ENCODE measurements at places on chromosomes 4 and X. TPM values are rescaled to one million over a fixed set of nuclear protein-coding genes. Genes with fewer than 3 reads are reported as not detected.

The PFKFB1 gene
- 0.30 TPM for total RNA-seq

DNA sequence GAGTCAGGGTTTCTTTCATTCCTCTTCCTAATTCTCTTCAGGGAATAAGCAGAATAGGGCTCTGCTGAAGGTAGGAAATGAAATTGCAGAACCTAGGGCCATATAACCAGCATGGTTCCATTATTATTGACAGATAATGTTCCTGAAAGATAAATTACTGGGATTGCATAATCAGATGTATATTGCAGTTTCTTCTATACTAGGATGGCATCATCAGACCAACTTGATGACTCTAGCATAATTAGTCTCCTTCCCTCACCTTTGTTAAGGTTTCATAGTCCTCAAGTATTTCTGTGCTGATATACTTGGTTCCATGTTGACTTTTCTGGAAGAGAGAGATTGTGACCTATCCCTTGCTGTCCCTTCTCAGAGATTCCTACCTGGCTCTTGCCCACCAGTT lies 492.3 kb upstream of the LCORL start:
- no peak for DNase-seq

The ARR3 gene
- not detected for total RNA-seq

The GPRASP1 gene
- 27.3 TPM for total RNA-seq

GRCh38 chr4:147840838-147841738 lies 109.2 kb downstream of the ARHGAP10 start:
- no peak for DNase-seq

The CXCL11 gene
- total RNA-seq = 0.45 TPM

The TMPRSS11A gene
- total RNA-seq = not detected

- DNase-seq = no peak
Measured at GRCh38 chrX:68631336-68631735, 16.1 kb upstream of the STARD8 start.

DNA sequence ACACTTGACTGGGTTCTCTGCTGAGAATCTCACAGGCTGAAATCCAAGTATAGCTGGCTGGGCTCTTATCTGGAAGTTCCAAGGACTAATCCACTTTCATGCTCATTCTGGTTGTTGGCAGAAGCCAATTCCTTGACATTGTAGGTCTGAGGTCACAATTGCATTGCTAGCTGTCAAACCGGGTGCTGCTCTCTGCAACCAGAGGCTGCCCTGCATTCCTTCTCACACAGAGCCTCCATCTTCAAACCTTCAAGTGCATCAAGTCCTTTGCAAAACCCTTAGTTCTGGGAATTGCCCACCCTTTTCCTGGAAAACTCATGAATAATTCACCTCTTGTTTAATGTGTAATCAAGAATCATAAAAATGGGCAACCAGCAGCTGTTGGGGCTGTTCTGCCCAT lies 404.2 kb downstream of the KCNIP4 start:
- no peak for DNase-seq

- DNase-seq = no peak
Measured at GRCh38 chr4:102687982-102688433, 72.8 kb downstream of the MANBA start.

- DNase-seq = no peak
Measured at GRCh38 chr4:183449193-183449882, 4.9 kb downstream of the CDKN2AIP start.

- no peak for DNase-seq
Measured at GRCh38 chr4:15164571-15164970, 162.3 kb downstream of the CPEB2 start.

DNA sequence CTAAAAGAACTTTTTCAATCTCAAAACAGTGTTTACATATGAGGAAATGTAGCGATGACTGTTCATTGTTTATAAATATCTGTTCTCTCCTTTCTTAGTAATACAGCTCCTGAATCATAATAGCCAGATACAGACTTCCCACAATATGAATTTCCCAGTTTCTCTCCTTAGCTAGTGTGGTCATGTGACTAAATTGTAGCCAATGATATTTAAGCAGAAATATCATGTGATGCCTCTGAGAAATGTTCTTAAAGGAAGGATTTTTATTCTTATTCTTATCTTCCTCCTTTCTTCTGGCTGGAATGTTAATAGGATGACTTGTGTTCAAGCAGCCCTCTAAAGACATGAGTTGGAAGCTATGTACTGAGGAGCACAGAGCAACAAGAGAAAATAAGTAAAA lies 383.7 kb upstream of the ATOH1 start:
- no peak for DNase-seq

DNA sequence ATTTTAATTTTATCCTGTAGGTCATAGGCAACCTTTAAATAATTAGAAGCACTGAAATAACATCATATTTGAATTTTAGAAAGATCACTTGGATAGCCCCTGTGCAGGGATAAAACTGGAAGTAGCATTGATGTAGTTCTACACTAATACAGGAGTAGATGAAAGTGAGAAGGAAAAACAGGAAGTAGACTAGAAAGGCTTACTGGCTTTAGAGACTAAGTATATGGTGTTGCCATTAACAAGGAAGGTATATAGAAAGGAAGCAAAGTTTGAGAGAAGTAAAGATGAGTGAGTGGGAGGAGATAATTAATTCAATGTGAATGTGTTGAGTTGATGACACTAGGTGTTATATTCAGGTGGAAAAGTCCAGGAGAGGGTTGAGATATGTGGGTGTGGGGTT lies 73.1 kb upstream of the EPGN start:
- no peak for DNase-seq

DNA sequence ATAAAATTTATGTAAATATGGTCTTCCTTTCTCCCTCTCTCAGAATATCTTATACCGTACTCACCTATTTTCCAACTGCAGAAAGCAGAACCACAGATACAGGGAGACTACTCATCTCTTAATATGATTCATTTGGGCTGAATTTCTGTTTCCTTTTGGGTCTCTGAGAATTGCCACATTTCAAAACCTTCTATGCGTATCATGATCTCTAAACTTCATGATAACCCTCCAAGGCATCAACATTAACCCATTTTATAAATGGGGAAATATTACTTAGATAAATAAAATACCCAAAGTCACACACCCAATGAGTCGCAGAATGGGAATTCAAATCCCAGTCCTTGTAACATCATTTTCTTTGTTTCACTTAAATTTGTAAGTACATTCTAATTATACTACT lies 16.6 kb upstream of the PRDM8 start:
- no peak for DNase-seq

DNA sequence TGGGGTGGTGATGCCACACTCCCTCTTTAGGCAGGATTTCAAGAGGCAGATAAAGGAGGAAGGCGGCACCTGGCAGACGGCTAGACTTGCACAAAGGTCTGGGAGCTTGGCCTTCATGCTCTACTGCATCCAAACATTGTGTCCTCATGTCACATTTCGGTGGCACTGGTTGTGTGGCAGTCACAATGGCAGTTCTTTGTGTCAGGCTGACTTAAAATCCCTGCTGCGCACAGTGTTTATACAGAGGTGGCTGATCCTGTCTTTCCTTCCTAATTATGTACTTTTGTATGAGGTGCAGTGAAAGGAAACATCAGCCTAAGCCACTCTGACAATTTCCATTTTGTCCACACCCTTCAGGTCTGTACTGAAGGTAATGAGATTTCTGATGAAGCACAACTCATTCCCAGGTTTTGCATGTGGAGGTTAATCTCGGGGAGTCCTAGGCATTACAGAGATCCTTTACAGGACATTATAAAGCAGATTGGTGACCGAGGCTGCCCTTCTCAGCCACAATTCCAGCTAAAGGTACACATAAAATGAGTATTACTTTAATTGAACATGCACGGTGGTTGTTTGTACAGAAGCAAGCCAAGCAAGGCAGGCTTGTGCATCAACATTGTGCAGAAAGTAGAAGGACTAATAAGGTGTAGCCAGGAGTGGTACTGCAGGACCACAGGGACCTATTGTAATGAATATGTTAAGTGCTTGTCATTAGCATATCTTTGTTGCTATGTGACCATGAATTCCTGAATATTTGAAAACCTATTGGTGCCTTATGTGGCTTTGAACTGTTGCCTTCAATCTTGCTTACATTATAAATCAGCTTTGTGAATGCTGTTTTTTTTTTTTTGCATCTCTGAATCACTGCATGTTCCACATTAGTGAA lies 147.6 kb downstream of the STK32B start:
- no peak for DNase-seq

The CXCL1 gene
- total RNA-seq = 2.4 TPM

GRCh38 chr4:47031751-47032404 lies 511 bp downstream of the GABRB1 start:
- no peak for DNase-seq

GRCh38 chr4:42296196-42296595 lies 101.1 kb upstream of the SHISA3 start:
- DNase-seq = no peak

The CFAP299 gene
- not detected for total RNA-seq

GRCh38 chr4:186298031-186298647 lies 32.1 kb downstream of the F11 start:
- no peak for DNase-seq

- peak; percentile 42 for DNase-seq
Measured at GRCh38 chr4:155572106-155572703, 94.4 kb upstream of the GUCY1A1 start.

The PAGE2 gene
- total RNA-seq = not detected

- DNase-seq = no peak
Measured at GRCh38 chrX:148940411-148940996, 440.1 kb downstream of the AFF2 start.

The AWAT2 gene
- total RNA-seq = not detected

The DCAF12L1 gene
- total RNA-seq = not detected

The PRAF2 gene
- 37.7 TPM for total RNA-seq

DNA sequence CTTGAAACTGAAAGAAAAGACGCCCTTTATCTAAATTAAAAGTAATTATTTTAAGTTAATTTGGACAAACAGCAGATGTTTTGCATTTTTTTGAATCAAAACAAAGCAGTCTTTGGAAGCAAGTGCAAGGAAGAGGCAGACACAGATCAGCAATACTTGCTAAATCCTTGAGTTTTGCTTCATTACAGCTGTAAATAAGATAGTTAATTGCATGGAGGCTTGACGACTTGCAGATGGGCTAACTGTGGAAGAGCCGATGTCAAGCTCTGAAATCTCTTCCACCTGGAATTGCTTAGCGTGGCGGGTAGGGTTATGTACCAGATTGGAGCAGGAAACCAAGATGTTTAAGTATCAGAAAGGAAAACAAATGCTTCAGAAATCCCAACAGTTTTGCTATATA lies 148.8 kb downstream of the POLA1 start:
- DNase-seq = no peak

DNA sequence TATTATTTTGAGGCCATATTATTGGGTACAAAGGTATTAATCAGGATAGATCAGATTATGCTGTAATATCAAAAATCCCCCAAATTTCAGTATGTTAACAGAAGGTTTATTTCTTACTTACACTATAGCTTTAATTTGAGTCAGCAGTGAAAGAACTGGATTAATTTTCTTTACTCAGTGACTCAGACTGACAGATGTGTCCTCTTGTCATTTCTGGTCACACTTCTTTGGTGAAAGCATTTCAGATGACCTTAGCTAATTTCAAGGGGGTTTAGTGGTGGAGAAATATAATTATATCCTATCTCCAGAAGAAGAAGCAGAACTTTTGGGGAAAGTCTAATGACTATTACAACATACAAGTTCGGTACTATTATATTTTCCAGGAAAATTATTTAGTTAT lies 12.4 kb downstream of the DDIT4L start:
- DNase-seq = no peak

DNA sequence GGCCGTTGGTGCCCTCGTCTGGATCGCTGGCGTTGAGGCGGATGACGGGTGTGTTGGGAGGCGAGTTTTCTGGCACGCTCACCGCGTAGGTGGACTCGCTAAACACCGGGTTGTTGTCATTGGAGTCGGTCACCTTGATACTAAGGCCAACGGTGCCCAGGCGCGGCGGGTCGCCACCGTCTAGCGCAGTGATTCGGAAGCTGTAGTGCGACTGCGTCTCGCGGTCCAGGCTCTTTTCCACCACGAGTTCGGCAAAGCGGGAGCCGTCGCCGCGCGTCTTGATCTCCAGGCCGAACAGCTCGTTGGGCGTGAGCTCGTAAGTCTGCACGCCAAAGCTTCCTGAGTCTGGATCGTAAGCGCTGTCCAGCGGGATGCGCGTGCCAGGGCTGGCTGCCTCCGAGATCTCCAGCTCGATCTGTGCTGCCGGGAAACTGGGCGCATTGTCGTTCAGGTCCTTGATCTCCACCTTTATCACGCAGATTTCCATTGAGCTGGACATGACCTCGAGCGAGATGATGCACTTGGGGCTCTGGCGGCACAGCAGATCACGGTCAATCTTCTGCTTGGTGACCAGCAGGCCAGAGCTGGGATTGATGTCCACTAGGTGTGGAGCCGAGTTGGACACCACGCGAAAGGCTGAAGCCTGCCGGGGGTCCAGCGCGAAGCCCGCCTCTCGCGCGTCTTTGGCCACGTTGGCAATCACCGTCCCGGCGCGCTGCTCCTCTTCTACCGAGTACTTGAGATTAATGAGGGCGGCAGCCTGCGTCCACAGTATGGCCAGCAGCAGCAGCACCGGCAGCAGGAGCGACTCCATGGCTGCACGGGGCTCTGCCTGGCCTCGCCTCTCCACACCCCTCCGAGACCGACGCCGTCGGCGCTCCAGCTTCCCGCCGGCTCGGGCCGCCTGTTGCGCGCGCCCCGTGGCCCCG lies 2.0 kb downstream of the PCDH19 start:
- DNase-seq = no peak

GRCh38 chrX:119101168-119101567 lies 26.4 kb downstream of the KIAA1210 start:
- DNase-seq = no peak

The DTHD1 gene
- total RNA-seq = 1.0 TPM

GRCh38 chr4:16289897-16290554 lies 63.8 kb upstream of the TAPT1 start:
- DNase-seq = no peak

The PDLIM3 gene
- 805 TPM for total RNA-seq

The ARHGAP10 gene
- 57.3 TPM for total RNA-seq

The RASGEF1B gene
- total RNA-seq = 19.2 TPM

- DNase-seq = peak; percentile 52
Measured at GRCh38 chrX:2967998-2968909, 38.1 kb upstream of the ARSH start.

DNA sequence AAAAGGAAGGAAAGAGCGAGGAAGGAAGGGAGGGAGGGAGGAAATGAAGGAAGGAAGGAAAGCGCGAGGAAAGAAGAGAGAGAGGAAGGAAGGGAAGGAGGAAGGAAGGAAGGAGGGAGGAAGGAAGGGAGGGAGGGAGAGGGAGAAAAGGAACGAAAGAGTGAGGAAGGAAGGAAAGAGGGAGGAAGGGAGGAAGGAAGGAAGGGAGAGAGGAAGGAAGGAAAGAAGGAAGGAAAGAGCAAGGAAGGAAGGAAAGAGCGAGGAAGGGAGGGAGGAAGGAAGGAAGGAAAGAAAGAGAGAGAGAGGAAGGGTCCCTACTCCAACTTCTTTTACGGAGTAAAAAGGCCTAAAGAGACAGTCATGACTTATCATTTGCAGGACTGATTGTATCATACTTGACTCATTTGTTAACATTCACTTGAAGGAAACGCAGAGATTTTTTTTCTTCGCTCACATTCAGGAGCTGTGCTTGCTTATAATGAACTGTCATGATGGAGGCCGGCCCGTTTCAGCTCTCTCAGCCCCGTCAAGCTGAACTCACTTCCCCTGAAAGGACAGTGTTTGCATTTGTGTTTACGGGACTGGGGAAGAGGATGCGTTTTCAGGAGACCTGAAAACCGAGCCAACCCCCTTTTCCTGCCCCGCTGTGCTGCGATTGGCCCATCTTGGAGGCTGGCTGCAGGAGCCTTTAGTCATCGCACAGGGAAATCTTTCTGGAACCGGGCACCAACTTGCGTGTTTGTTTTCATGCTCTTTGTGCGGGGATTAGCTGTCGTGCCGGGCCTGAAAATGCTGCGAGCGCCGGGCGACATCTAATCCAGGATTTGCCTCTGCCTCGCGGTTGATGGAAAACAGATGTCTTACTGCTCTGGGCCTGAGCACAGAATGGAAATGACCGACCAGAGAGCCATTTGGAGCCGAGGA lies 17.8 kb downstream of the TRIM2 start:
- DNase-seq = peak; percentile 85

Measured in aorta (tissue), 5 donors.